AG04449 (cell line): ENCODE measurements at places on chromosomes 4 and X.

- DNase-seq, result no peak
Observed at GRCh38 chr4:137345597-137345996, 186.7 kb downstream of the PCDH18 start.

DNA sequence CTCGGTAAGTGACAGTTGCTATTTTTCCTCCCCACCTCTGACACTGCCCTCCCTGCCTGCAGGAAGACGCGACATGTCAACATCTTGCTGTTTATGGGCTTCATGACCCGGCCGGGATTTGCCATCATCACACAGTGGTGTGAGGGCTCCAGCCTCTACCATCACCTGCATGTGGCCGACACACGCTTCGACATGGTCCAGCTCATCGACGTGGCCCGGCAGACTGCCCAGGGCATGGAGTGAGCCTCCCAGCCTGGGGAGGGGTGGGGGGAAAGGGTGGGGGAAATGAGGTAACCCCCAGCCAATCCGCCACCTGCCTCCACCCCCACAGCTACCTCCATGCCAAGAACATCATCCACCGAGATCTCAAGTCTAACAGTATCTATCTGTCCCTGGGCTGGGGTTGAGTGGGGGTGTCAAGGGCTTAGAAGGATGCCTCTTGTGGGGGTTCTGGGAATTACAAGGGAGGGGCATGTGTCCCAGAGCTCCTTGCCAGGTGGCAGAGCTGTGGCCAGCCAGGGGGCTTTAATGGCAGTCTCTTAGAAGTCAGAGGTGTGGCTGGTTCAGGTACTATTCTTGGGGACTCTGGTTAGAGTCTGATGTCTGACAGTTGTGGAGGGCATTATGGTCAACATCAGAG lies 7.8 kb downstream of the ARAF start:
- DNase-seq, result no peak

GRCh38 chrX:134026565-134027311 lies 41.3 kb upstream of the GPC3 start:
- DNase-seq, result no peak

- no peak for DNase-seq
Observed at GRCh38 chr4:57448452-57448851, 338.3 kb upstream of the IGFBP7 start.

DNA sequence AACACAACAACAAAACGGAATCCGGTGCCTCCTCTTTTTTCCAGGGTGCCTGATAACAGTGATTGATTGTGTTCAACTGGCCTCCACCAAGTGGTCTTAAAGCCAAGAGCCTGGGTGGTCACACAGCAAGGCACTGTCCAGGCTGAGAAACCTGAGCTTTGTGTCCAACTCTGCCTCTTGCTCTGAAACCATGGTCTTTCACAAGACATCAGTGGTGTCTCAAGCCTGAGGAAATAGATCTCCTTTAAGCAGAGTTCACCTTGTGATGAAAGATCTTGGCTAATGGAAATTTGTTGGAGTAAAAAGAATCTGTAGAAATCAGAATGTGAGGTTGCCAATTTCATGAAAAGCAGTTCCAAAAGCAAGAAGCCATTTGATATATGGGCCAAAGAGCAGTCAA lies 47.3 kb upstream of the ACSL1 start:
- no peak for DNase-seq

DNA sequence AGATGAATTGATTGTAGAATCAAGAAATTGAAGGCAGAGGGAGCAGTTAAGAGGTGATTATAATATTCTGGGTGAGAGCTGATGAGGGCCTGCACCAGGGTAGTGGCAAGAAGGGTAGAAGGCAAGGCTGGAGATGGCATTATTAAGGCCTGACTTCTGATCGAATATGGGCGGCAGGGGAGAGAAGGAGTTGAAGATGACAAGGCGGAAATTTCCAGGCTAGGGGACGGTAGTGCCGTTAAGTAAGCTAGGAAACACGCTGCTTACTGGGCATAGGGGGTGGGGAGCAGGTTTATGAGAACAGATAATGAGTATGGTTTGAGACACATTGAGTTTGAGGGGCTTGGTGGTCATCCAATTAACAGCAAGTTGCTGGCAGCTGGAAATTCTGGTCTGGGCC lies 19.5 kb downstream of the BCORL1 start:
- no peak for DNase-seq

DNA sequence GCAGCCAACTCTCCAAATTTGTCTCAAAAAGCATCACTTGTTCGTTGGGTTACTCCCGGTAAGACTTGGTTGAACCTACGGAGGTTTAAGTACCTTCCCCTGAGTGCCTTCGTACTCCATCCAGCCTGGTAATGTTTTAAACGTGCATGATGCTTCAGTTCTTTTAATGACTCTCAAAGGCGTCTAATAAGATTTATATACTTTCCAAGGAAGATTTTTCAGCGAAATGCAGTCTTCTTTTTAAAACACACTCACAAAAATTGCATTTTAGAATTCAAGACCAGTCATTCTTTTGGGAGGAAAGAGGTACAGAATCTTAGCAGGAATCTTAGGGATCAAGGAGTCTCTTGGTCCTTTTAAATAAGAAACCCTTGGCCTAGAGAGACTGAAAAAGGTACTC lies 430 bp upstream of the TRPC3 start:
- no peak for DNase-seq

DNA sequence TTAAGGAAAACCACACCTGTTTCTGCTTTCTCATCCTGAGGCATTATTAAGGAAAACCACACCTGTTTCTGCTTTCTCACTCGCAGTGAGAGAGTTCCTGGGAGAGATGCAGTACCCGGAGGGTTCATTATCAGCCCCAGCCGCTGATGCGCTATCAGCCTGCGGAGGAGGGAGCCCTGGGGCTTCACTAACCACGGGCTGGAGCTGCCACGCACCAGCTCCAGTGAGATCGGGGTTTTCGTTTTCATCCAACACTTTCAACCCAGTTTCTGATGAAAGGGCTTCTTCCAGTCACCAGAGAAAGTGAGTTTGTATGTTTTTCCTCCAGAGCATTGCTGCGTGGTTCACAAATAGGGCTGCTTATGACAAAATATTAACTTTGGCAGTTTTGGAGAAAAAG lies 93.2 kb upstream of the PRKX start:
- no peak for DNase-seq

DNA sequence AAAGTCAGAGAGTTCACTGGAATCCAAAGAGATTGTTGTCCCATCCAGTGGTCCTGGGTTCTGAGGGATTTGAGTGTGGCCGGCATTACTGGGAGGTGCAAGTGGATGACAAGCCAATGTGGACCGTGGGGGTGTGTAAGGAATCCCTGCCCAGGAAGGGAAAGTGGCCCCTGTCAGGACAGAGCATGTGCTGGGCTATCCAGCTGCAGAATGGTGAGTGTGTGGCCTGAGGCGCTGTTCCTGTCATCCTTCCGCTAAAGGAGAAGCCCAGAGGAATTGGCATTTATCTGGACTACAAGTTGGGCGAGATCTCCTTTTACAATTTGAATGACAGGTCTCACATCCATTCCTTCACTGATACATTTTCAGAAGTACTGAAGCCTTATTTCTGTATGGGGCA lies 20.4 kb upstream of the TRIM60 start:
- DNase-seq, result no peak

- no peak for DNase-seq
Observed at GRCh38 chrX:136540226-136540625, 8.2 kb downstream of the VGLL1 start.

GRCh38 chrX:56068274-56068758 lies 163.8 kb upstream of the KLF8 start:
- no peak for DNase-seq

DNA sequence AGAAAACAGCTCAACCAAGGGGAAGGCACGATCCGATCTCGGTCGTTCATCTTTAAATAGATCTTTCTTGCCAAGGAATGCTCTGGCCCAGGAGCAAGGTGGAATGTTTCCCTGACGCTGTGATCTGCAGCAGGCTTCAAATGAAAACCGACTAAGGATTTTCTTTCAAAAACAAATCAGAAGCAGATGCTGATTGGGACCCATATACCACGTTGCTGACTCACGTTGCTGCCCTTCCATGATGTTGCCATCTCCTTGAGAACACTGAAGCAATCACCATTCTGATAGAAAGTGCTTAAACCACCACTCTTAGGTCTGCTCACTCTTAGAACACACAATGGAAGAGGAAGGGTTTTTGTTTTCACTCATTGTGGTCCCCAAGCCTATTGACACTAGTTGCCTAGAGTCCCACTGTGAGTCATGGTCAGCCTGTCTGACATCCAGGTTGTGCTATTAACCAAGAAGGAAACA lies 26.1 kb downstream of the LAMTOR3 start:
- DNase-seq, result no peak

GRCh38 chr4:52200339-52200725 lies 149.2 kb downstream of the SPATA18 start:
- no peak for DNase-seq

GRCh38 chr4:11732155-11732554 lies 303.5 kb upstream of the HS3ST1 start:
- no peak for DNase-seq

- DNase-seq, result no peak
Observed at GRCh38 chr4:108240366-108240765, 71.6 kb upstream of the LEF1 start.

DNA sequence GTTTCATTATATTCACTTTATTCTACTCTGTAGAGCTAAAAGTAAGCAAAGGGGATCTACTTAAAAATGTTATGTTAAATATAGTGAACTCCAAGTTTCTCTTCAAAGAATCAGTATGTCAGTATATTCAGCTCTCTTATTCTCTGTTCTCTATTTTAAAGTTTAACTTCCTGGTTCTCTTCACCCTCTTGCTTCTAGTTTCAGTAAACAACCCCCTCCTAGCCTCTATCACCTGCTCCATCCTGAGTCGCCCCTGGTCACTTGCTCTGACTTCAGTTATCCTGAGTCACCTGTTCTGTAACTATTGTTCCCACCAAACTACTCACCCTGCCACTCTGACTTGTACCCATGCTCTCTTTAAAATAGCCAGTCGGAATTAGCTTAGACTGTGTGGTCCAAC lies 180.9 kb upstream of the AADAT start:
- DNase-seq, result no peak

- no peak for DNase-seq
Observed at GRCh38 chrX:129939986-129940385, 34.0 kb downstream of the UTP14A start.

DNA sequence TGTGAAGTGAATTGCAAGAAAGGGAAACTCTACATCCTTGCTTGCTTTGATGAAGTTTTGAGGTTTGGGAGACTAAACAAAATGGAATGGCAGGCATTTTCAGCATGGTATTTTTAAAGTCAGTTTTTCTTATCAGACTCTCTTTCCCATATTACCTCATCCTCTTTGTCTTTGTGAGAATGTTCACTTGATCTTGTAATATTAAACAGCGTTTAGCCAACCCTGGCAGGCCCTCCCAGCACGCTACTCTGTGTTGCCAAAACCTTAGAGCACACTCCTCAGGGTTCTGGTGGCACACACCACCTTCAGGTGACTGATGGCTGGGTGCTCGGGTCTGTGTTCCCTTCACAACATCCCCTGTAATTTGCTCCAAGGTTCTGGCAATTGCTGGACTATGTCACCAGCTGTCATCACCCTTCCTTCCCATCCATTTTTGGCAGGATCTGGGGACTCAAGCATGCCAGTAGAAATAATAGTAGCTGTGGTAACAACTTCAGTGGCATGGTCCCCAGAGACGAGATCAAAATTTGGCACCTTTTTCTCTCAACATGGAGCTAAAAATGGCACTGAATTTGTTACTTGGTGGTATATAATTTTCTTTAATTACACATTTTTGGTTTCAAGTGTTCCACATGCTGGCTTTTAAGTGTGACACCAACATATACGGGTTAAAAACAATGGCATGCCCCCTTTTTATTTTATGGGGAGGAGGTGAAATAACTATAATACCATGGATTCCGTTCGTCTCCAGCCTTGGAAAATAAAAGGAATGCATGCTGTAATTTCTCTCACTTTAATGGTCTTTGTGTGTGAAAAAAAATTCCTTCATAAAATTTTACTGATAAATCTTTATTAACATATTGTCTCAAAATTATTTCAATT lies 273.1 kb downstream of the DCTD start:
- peak; percentile 74 for DNase-seq

DNA sequence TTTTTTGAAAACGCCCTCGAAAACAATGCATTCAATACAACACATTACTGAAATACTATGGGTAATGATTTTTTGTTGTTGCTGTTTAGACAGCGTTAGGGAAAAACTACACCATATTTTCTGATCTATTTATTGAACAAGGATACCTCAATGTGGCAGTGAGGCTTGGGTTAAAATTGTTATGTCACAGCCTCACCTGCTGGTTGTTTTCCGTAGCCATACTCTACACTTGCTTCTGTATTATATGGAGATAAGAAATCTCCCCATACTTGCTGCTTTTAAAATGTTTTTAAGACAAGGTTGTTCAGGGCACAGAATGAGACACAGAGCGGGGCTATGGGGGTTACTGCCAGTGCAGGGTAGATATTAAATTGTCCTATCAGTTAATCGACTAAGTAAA lies 221.6 kb upstream of the FTHL17 start:
- no peak for DNase-seq

DNA sequence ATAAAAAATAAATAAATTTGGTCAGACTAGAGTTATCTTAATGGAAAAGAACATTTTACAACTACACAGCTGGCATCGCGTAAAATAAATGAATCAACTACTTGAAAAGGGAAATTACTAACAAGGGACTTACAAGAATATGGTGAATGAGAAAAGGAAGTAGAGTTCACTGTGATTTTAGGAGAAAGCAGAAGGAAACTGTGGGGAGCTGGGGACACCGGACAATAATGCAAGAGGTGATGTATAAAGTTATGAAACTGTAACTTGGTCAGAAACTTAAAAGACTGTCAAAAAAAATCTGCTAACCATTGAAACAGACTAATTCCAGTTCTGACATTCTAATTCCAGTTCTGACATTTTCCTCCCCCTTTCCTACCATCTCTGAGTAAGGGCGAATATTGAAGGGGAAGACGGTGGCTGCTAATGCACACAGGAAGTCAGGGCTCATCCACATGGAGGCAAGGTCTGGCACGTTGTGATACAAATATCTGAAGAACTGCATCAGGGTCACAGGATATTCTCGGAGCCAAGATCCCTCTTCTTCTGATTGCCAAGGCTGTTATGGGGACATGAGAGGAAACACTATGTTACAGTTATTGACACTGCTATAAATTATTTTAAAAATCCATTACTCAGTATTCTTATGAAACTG lies 170.5 kb downstream of the CDS1 start:
- DNase-seq, result no peak
